ENCODE measurements at places on chromosomes 11 and 22. TPM values are rescaled to one million over a fixed set of nuclear protein-coding genes. Genes with fewer than 3 reads are reported as not detected.

The SCT gene
- not detected for total RNA-seq

The POU2AF3 gene
- total RNA-seq, result 0.73 TPM

The RFPL1 gene
- total RNA-seq, result not detected

The TMA7B gene
- total RNA-seq, result not detected

The SPATA19 gene
- total RNA-seq, result not detected

The KCNQ1 gene
- 0.45 TPM for total RNA-seq

The RIC3 gene
- total RNA-seq, result 68.1 TPM

The APOL5 gene
- total RNA-seq, result not detected

The ELFN2 gene
- total RNA-seq, result 5.7 TPM

The TMEM123 gene
- 50.1 TPM for total RNA-seq

The SAA4 gene
- total RNA-seq, result not detected

The SERHL2 gene
- total RNA-seq, result 2.6 TPM

The TRIM29 gene
- total RNA-seq, result 0.64 TPM

The OR52I2 gene
- not detected for total RNA-seq

The CLMP gene
- total RNA-seq, result 16.5 TPM

The OR51B4 gene
- 0.36 TPM for total RNA-seq
